ENCODE measurements at places on chromosomes 7 and 10.

DNA sequence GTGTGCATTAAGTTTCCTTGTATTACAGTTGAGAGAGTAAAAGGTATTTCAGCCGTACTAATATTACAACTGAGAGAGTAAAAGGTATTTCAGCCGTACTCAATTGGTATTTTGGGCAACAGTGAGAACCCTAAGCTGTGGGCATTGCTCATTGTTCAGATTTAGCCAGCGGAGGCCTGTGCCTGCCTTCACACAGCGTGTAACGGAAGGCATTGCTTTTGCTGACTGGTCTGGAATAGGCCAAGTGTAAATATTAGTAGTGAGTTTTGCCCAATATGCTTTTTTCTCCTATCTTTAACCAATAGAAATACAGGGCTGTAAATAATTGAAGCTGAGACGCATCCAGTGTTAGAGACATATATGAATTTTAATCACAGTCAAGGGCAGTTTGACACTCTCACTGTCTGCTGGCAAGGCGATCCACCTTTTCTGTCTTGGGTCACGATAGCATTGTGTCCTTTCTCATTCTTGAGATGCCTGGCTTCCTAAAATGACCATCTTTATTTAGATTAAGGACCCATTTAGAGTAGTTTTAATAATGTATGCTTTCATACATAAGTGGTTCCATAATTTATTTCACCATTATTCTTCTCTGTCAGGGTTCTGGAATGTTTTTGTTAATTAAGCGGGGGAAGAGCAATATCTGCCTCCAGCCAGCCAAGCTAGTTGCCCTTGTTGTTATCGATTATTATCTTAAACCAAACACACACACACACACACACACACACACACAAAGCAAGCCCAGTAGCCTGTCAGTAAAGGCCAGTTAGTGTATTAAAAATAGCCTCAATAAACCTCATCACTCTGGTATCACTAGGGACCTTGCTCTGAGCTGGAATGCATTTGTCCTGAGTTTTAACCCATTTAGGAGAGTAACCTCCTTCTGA, 130.7 kb downstream of the CELF2 start:
- DNase-seq, result no peak

GRCh38 chr10:124725791-124726190, 18.4 kb downstream of the FAM53B start:
- no peak for DNase-seq

- DNase-seq, result peak; percentile 69
These were observed at the start of gene SRGN for GRCh38 chr10:69087590-69088470. Gene SRGN, plus strand, starts transcription at chr10:69088103. Its CDS starts 55 bp downstream, at chr10:69088158.

GRCh38 chr7:121960678-121961077, 87.7 kb downstream of the PTPRZ1 start:
- DNase-seq, result no peak

DNA sequence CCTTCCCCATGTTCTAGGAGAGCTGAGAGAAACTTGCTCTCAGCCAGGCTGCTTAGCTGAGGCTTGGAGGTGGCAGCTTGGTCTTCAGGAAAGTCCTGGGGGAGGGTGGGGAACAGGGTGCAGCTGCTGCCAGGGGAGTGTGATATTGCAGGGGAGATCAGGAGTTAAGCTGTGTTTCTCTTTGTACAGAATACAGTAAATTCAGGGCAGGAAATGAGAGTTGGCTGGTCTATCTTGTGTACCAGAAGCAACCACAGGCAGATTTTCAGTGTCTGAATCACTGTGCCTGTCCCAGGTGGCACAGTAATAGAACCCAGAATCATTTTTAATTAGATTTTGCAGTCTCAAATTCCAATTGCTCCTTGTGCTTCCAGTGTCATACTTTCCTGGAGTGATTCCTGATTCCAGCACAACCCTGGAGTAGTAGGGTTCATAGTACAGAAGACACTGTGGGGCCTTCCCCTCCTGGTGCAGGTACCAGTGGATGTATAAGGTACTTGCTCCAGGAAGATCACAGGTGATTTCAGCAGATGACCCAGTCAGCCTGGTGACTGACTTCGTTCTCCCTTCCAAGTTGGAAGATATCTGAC, 94.0 kb upstream of the TARP start:
- DNase-seq, result no peak

- no peak for DNase-seq
These were observed 53.6 kb upstream of the ELN start for GRCh38 chr7:73974101-73974947.

Measured in globus pallidus (tissue), 1 donor.